Ureter (tissue), 1 donor: ENCODE measurements at places on chromosomes 4 and X. TPM values are rescaled to one million over a fixed set of nuclear protein-coding genes. Genes with fewer than 3 reads are reported as not detected.

Gene FAM47A
- not detected for total RNA-seq

Gene NDNF
- total RNA-seq = 26.3 TPM

GRCh38 chr4:181528570-181529184 lies 714.5 kb upstream of the TENM3 start:
- no peak for DNase-seq

DNA sequence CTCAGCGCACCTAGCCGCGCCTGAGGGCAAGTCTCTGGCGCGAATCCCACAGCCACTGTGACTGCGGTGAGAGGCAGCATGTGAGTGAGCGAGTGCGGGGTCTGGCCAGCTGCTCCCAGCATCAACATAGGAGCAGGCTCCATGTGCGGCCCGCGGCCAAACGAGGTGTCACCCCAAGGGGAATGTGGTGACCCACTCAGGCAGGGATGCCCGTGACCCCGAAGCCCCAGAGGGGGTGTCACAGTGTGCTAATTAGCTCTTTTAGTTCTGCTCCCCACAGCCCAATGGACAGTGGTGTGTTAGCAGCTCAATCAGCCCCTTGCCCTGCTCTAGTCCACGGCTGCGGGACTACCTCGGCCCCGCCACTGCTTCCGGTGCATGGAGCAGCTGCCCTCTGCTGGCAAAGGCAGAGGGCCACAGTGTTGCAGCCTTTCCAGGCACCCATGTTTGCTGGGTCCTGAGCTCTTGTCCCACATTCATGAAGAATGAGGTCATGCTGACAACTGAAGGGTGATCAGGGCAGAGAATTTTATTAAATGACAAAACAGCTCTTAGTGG lies 61.4 kb downstream of the AGA start:
- no peak for DNase-seq

GRCh38 chrX:148288451-148288850 lies 212.0 kb upstream of the AFF2 start:
- DNase-seq = no peak

DNA sequence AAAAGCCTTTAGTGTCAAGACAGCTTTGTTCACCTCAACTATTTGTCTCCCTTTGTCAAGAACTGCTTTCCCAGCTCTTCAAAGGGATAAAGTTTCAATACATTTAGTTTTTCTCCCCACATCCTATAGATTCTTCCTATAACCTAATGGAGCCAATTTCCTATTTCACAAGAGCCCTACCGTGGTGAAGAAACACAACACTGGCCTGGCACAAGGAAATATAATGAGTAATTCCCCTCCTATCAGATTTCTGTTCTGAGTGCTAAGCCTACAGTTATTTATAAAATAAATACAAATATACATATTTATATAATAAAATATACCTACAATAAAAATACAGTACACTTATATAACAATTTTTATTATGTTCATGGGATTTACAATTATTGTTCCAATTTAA lies 89.9 kb downstream of the SHISA3 start:
- no peak for DNase-seq

- peak; percentile 42 for DNase-seq
These were observed 1.5 kb downstream of the P2RY8 start for GRCh38 chrX:1535241-1536041.
